Nephron progenitor cell (in vitro differentiated cells): ENCODE measurements at places on chromosomes 1 and 21.

DNA sequence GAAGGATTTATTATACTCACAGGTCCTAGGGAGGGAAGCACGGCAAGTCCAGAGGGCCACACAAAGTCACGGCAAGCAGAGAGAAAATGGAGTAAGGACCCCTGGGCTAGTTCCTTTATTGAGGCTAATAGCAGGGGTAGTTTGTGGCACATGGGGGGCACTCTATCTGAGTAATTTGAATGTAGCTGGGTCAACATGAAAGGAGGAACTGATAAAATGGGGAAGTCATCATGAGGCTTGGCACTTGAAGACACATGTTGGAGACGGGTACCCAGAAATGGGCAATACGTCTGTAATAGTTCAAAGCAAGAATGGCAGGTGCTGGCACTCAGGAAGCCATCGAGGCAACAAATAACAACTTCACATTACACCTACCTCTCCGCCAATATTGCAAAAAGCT is 1136.4 kb downstream of the MRPL39 start:
- no peaks in the 10 kb centered on the region for H3K27me3 ChIP-seq
- H3K36me3 ChIP-seq = no peaks in the 10 kb centered on the region
- DNase-seq = no peak
- H3K4me3 ChIP-seq = no peak overlapping the region

DNA sequence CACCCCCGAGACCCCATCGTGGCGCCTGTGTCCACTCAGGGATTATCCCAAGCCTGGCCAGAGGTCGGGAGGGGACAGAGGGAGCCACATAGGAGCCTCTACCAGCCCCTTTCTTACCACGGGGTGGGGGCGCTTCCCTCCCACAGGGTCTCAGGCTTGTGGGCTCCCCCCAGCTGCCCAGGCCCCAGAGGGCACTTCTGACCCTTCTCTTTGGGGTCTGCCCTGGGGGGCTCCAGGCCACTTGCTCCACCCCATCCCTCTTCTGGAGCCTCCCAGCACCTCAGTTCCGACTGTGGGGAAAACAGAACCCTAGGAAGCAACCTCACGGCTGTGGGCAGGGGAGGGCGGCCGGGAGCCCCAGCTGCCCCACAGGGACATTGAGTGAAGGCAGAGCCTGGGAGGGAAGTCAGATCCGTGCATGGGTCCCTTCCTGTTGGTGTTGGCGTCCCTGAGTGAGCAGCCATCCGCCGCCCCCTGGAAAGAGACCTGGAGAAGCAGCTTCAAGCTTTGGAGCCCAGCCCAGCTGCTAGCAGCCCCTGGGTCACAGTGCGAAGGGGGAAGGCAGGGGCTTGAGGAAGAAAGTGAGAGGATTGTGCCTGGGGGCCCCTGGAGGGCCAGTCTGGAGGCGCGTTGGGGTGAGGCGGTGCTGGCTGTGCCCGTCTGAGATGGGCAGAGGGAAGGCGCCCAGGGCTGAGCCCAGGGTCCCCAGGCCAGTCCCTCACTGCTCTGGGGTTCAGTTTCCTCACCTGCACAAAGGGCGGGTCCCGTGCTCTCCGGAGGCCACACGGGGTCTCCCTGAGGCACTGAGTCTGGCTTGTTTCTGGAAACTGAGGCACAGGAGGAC is 22.1 kb downstream of the RRP1 start:
- peaks cover 34% of the 10 kb centered on the region for H3K4me1 ChIP-seq
- no peak for DNase-seq
- no peaks in the 10 kb centered on the region for H3K36me3 ChIP-seq
- no peak overlapping the region for H3K4me3 ChIP-seq
- H3K27me3 ChIP-seq = peaks cover 9% of the 10 kb centered on the region
- no peak overlapping the region for H3K27ac ChIP-seq

DNA sequence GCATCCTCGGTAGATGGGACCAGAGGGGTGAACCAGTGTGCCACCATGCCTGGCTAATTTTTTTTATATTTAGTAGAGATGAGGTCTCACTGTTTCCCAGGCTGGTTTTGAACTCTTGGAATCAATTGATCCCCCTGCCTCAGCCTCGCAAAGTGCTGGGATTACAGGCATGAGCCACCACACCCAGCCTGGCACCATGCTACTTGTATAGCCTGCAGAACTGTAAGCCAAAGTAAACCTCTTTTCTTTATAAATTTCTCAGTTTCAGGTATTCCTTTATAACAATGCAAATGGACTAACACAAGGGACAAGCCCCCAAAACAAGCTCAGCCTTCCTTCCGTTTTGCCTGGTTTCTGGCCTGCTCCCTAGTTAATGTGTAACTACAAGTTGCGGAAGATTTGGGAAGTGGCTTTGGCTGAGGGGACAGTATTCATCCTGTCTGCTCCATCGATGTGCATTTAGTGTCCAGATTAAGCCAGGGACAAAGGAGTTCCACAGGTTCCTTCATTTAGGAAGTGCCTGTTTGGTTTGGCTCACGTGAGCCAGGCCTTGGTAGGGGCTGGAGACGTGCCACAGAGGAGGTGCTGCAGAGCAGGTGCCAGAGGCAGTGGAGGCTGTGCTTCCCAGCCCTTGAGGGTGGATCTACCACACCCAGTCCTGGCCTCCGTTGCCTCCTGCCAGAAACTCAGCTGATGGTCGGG is 4.4 kb downstream of the AVPR1B start:
- H3K36me3 ChIP-seq = no peaks in the 10 kb centered on the region
- H3K27me3 ChIP-seq = peaks cover 65% of the 10 kb centered on the region
- H3K27ac ChIP-seq = no peak overlapping the region
- H3K4me1 ChIP-seq = peaks cover 9% of the 10 kb centered on the region
- no peak overlapping the region for H3K4me3 ChIP-seq

DNA sequence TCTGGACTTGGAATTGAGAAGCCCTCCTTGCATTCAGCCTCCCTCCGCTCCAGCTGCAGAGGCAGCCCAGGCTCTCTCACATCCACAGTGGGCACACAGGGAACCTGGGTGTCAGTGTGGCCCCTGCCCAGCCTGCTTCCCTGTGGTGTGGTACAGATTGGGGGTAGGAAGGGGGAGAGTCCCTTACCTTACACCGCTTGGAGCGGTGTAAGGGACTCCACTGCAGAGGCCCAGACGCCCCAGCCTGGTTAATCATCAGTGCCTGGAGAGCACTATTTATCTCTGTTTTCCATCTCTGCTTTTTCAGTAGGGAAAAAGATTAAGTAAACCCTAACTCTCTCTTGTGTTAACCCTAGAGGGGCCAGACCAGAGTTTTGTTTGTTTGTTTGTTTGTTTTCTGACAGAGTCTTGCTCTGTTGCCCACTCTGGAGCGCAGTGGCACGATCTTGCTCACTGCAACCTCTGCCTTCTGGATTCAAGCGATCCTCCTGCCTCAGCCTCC is 803 bp upstream of the RHBG start:
- H3K27me3 ChIP-seq = peaks cover 82% of the 10 kb centered on the region
- H3K27ac ChIP-seq = no peak overlapping the region
- DNase-seq = no peak
- H3K36me3 ChIP-seq = no peaks in the 10 kb centered on the region

DNA sequence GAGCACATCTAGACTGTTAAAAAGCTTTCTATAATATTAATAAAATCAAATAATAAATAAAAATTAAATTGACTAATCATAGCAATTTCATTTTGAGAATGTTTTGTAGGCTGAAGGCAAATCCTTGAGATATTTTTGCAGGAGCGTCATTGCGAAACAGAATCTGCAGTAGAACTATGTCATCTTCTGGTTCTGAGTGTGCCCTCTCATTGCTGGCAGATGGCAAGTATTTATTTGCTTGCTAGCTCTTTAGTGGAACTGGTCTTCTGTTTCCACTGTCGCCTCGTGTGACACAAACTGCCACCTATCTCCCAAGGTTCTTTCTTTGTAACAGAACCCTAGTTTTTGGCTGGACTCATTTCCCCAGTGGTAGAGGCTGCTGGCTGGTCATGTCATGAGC is 19.0 kb upstream of the IRF2BP2 start:
- H3K27ac ChIP-seq = no peak overlapping the region
- no peaks in the 10 kb centered on the region for H3K36me3 ChIP-seq
- DNase-seq = no peak
- peaks cover 5% of the 10 kb centered on the region for H3K27me3 ChIP-seq
- peaks cover 12% of the 10 kb centered on the region for H3K4me1 ChIP-seq

- DNase-seq = no peak
- no peak overlapping the region for H3K27ac ChIP-seq
- peaks cover 3% of the 10 kb centered on the region for H3K4me1 ChIP-seq
- peaks cover 6% of the 10 kb centered on the region for H3K27me3 ChIP-seq
Measured at GRCh38 chr1:177591155-177591554, 378.7 kb downstream of the SEC16B start.

GRCh38 chr1:2112280-2112701 is 62.1 kb downstream of the PRKCZ start:
- no peak for DNase-seq
- H3K27ac ChIP-seq = no peak overlapping the region
- H3K4me3 ChIP-seq = no peak overlapping the region
- H3K27me3 ChIP-seq = peaks cover 32% of the 10 kb centered on the region
- H3K36me3 ChIP-seq = peaks cover under 1% of the 10 kb centered on the region

GRCh38 chr1:232047473-232047872 is 420.9 kb downstream of the DISC1 start:
- H3K4me3 ChIP-seq = no peak overlapping the region
- no peaks in the 10 kb centered on the region for H3K36me3 ChIP-seq
- no peak for DNase-seq

GRCh38 chr1:192852001-192852947 is 43.4 kb downstream of the RGS2 start:
- H3K27me3 ChIP-seq = no peaks in the 10 kb centered on the region
- DNase-seq = no peak
- peaks cover 6% of the 10 kb centered on the region for H3K4me1 ChIP-seq
- H3K27ac ChIP-seq = no peak overlapping the region
- no peaks in the 10 kb centered on the region for H3K36me3 ChIP-seq

- H3K36me3 ChIP-seq = peaks cover 16% of the 10 kb centered on the region
- peak overlapping the region; percentile 49 for H3K4me3 ChIP-seq
- peaks cover 58% of the 10 kb centered on the region for H3K4me1 ChIP-seq
- DNase-seq = no peak
- H3K27ac ChIP-seq = peak overlapping the region; percentile 99
Measured at GRCh38 chr1:234611847-234612351, 1.9 kb upstream of the IRF2BP2 start.

GRCh38 chr1:177077734-177078499 is 86.6 kb downstream of the ASTN1 start:
- no peaks in the 10 kb centered on the region for H3K27me3 ChIP-seq
- no peak for DNase-seq
- no peaks in the 10 kb centered on the region for H3K36me3 ChIP-seq
- peaks cover 15% of the 10 kb centered on the region for H3K4me1 ChIP-seq
